ENCODE measurements at places on chromosomes 4 and X. TPM values are rescaled to one million over a fixed set of nuclear protein-coding genes. Genes with fewer than 3 reads are reported as not detected.
A peak's percentile ranks its signal among the peaks of the same experiment; 100 is the strongest.

DNA sequence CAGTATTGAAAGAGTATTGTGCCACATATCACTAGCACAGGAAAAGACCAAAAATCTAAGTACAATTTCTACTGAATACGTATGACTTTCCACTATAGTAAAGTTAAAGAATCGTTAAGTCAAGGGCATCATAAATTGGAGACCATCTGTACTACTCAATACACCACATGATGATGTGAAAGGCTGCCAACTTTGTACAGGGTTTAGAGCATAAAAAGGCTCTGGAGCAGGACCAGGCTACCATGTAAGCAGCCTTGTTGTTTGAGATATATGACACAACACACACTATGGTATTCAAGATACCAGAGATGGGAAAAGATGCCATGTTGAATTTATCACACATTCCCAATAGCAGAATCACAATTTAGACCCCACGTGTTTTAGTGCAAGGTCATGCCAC, 294.9 kb upstream of the TRPC5 start:
- H3K4me3 ChIP-seq = no peak overlapping the region
- no peaks in the 10 kb centered on the region for H3K36me3 ChIP-seq
- H3K4me1 ChIP-seq = no peaks in the 10 kb centered on the region
- DNase-seq = no peak

DNA sequence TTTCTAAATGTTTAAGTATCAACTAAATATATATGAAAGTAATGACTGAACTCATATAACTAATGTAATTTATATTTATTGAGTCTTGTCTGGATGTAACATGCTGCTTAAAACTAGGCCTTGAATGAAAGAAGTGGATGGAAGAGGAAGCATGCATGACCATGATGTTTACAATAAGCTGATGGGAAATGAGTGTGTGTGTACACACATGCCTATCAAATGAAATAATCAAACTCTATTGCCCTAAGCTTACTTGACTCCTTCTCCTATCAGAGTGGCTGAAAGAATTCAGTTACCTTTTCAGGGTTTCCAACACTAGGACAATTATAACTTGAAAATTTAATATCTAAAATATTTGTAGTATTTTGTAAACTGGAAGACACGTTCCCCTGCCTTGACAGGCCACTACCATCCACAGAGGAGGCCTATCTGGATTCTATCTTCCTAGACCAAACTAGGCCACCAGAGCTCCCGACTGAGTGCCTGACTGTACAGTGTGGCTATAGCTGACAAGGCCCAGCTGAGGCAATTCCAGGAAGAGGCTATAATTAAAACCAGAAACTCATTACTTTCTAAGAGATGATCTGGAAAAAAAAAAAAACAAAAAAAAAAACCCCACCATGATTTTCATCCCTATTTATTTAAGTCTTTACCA, 7.6 kb downstream of the ARSJ start:
- H3K27ac ChIP-seq = no peak overlapping the region
- H3K27me3 ChIP-seq = no peaks in the 10 kb centered on the region
- H3K36me3 ChIP-seq = peaks cover 24% of the 10 kb centered on the region
- DNase-seq = no peak

The USP51 gene
- 0.17 TPM for total RNA-seq

- no peak overlapping the region for H3K4me3 ChIP-seq
- H3K27ac ChIP-seq = no peak overlapping the region
- no peaks in the 10 kb centered on the region for H3K27me3 ChIP-seq
- H3K36me3 ChIP-seq = no peaks in the 10 kb centered on the region
- no peaks in the 10 kb centered on the region for H3K4me1 ChIP-seq
- peak; percentile 0 for DNase-seq
These were observed 179.9 kb upstream of the PPP3CA start for GRCh38 chr4:101527188-101527587.

The SMR3B gene
- total RNA-seq = not detected

The COL25A1 gene
- not detected for total RNA-seq

DNA sequence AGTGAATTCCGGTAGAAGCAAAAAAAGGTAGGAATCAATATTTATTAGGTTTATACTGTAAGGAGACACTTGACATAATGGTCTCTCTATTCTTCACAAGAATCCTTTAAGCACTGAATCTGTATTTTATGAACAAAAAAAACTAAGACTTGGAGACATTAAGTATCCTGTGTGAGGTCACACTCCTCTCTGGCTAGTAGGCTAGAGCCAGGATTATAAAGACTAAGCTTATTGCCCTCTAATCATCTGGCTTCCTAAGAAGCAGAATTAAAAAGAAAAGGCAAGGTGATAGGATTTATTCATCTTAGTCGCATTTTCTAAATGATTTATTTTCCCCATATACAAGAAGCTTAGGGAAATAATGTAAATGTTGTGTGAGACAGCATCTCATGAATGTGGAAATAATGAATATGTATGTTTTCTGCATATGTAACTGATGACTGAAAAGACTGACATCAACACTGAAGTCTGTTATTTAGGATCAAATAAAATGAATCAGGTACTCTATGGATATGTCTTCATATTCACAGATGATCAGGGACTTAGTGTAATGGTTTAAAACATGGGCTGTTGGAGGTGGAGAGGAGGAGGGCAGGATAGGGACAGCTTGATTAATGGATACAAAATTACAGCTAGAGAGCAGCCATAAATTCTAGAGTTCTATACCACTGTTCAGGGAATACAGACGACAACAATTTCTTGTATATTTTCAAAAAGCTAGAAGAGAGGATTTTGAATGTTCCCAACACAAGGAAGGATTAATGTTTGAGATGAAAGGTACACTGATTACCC, 30.4 kb upstream of the PRKG2 start:
- no peak for DNase-seq
- H3K27me3 ChIP-seq = no peaks in the 10 kb centered on the region
- no peak overlapping the region for H3K4me3 ChIP-seq
- no peaks in the 10 kb centered on the region for H3K36me3 ChIP-seq
- no peak overlapping the region for H3K27ac ChIP-seq

Data from MCF 10A (cell line).